ENCODE measurements at places on chromosomes 7 and 10.

DNA sequence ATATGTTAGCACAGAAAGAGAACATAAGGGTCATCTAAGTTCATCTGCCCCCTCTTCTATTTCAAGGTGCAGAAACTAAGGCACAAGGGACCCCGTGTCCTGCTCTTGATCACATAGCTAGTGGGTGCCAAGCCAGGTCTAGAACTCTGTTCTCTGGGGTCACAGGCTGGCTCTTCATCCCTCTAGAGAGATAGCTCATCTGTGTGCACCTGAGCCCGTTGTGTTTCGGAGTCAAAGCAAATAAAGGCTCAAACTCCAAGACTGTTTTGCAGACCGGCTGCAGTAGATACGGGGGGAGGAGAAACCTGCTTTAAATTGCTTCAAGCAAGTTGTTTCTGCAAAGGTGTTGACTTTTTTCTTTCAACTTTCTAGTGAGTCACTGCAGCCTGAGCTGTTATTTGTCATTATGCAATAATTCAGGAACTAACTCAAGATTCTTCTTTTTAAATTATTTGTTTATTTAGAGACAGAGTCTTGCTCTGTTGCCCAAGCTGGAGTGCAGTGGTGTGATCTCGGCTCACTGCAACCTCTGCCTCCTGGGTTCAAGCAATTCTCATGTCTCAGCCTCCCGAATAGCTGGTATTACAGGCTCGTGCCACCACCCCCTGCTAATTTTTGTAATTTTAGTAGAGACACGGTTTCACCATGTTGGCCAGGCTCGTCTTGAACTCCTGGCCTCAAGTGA lies 6.5 kb downstream of the BLVRA start:
- DNase-seq = no peak

DNA sequence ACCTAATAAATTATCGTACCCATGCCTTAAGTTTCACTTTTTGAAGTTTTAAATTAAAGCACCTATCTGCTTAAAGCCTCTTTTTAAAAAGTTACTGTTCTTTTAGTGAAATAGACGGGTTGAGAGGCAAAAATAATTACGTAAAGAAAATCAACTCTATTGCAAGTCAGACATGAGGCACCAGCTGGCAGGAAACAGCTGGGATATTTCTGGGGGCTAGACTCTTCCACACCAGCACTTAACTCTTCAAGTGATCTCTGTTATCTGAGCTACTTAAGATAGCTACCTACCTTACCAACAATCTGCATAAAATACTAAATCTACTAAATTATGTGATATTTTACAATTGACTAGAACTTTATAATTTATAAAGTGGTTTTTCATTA lies 35.8 kb downstream of the GBF1 start:
- no peak for DNase-seq

DNA sequence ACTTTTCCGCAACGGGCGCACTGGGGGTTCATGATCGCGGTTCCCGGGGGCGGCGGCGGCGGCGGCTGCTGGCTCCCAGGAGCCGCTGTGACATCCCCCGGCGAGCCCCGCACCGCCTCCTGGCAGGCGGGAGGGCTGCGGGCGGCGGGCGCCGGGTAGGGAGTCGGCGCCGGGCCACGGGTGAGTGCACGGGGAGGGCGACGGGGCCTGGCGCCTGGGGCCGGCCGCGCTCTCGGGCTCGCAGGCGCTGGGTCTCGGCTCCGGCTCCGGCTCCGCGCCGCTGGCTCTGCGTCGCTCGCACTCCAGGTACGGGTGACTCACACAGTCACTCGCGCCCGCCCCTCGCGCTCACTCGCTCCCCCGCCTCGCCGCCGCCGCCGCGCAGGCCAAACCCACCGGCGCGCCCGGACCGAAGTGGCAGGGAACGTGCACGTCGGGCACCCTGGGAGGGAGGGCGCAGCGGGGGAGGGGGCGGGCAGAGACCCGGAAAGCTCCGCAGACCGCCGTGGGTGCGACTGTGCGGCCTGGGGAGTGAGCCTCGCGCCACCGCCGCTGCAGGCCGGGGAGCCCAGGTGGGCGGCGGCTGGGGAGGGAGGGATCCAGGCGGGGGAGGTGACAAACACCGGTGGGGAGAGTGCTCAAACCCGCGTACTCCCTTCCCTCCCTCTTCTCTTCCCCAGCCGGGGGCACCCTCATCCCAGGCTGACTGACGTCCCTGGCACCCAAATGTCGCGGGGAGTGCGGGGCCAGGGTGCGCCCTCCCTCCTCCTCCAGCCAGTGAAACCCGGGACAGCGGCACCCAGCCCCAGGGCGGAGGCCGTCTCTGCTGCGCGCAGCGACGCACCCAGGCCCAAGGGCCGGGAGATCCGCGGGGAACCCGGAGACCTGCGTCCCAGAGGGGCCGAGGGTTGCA lies 276.9 kb upstream of the NEBL start:
- no peak for DNase-seq

DNA sequence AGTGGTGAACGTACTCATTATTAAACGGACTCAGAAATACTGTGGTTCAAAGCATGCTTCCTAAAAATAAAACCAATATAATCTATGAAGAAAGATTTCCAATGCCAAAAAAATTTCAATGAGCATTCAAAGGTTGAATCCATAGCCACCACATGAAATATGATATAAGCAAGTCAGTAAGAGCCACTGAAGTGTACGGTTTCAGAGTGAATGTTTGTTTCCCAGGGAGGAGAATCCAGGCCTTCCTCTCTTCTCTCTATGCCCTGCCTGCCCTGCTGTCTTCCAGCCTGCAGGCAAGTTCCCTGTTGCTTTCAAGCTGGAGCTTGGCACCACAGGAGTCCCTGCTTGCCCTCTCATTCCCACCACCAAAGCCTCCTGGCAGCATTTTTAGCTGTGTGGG lies 1171.6 kb upstream of the C7orf33 start:
- no peak for DNase-seq

DNA sequence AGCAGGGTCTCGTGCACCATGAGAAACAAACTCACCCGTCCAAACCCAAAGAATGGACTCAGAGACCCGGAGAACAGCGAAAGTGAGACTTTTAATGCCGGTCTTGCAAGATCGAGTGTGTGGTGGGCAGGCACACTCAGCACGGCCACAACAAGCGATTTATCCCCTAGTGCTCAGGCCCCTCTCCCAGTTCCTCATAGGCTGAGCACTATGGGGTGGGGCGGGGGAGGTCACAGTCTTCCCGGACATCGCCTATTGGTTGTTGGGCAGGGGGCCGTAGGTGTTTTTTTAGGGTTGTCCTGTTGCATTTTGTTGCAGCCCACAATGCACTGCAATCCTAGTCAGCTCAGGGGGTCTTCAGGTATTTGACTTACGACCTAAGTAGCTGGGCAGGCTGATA lies 608.3 kb upstream of the FOXK1 start:
- DNase-seq = no peak

All from CD4-positive, alpha-beta T cell treated with Interleukin-2 at 100 ng/mL for 4 hours (primary cell).